ENCODE measurements at places on chromosomes 6 and 20.

- DNase-seq, result no peak
Measured at GRCh38 chr6:134261766-134262165, 56.1 kb downstream of the SGK1 start.

DNA sequence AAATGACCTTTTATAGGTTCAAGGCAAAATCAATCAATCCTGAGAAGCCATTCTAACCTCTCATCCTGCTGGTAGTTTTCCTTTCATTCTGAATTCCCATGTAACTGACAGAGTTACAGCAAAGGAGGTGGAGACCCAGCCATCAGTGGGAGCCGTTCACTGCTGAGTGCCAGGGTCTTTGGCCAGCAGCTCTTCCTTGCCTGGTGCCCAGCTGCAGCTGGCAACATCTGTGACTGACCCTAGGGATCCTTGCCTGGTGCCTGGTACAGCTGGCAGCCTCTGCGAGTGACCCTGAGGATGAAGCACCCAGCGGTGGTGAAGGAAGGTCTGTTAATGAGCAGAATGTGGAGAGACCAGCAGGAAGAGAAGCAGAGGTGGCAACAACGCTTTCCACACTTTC is 314.6 kb downstream of the THBS2 start:
- DNase-seq, result no peak

GRCh38 chr6:12791371-12791770 is 74.8 kb downstream of the PHACTR1 start:
- no peak for DNase-seq

DNA sequence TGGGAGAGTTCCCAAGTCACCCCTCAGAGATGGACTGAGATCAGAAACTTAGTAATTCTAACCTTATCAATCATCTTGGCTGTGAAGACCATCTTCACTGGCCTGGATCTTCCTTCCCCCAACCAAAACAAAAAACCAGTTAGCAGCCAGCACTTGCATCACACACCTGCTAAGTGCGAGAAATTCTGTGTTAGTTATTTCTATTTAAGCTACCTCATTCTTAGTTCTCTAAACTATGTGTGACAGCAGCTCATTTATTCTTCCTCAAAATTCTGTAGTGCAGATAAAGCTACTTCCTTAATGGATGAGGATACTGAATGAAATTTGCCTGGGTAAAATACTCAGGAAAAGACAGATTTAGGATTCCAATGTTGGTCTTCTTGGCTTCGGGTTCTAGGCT is 18.2 kb upstream of the TAGAP start:
- DNase-seq, result no peak

GRCh38 chr20:36624068-36624943 is 18.7 kb downstream of the RAB5IF start:
- DNase-seq, result no peak

DNA sequence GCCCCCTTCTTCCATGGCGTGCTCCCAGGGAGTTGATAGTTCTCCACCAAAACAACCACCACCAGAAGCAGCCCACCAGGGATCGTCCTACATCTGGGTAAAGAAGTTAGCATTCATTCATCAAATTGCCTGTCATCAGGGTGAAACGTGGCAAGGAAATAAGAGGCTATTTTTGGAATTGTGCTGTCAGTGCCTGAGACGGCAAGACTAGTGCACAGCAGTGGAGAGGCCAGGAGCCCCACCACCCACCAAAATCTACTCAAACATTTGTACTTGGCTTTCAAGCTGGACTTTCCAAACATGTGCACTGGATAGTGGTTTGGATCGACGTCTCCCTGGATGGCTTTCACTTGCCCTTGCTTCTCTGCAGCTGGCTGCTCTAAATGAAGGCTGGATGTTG is 44.8 kb downstream of the TXNDC5 start:
- DNase-seq, result no peak

All from NCI-H524 (cell line).